Activated naive CD4-positive, alpha-beta T cell treated with anti-CD3 and anti-CD28 coated beads, Interleukin-2, amount 50 U/mL, for 16 hours (primary cell): ENCODE measurements at places on chromosomes 12 and 14.

- DNase-seq, result no peak
Observed at GRCh38 chr14:64680714-64681065, 23.5 kb upstream of the PLEKHG3 start.

- DNase-seq, result no peak
Observed at GRCh38 chr14:52313462-52313861, 650 bp upstream of the PTGER2 start.

GRCh38 chr12:12701457-12701856 lies 5.5 kb upstream of the GPR19 start:
- no peak for DNase-seq

GRCh38 chr14:87745507-87746118 lies 247.4 kb downstream of the GALC start:
- no peak for DNase-seq

DNA sequence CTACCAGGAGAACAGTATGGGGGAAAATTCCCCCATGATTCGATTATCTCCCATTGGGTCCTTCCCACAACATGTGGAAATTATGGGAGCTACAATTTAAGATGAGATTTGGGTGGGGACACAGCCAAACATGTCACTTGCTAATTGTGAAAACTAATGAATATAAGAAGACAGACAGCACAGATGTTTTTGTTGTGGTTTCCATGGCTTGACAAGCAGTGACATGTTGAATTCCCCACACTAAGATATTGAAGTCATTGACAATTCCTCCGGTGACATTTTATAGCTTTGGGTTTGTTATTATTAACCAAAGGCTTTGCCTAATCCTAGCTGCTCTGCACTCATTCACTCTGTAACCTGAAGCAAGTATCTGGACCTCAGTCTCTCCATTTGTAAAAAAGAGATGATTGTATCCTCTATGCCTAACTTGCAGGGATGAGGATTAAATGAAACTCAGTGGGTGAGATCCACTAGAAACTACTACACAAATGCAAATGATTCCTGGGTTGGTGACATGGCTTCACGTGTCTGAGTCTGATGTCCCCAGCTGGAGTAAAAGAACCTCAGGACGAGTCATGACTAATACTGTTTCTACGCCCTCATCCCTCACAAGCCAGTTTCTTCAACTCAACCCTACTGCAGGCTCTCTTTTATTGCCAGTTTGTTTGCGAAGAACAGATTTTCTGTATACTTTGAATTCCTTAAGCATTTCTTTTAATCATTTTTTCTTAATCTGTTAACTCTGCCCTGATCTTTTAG lies 71.6 kb downstream of the ASCL1 start:
- no peak for DNase-seq

- no peak for DNase-seq
Observed at GRCh38 chr12:56546680-56547079, 25.1 kb downstream of the RBMS2 start.

DNA sequence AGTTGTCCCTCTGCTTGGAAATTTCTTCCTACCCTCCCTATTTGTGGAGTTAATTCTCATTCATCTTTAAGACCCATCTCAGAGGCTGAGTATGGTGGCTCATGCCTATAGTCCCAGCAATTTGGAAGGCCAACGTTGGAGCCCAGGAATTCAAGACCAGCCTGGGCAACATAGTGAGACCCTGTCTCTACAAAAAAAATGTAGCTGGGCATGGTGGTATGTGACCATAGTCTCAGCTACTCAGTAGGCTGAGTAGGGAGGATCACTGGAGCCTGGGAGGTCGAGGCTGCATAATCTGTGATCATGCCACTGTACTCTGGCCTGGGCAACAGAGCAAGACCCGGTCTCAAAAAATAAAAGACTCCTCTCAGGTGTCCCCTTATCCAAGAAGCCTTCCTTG lies 125.1 kb downstream of the SUDS3 start:
- DNase-seq, result no peak
